ENCODE measurements at places on chromosomes 1 and 21.

GRCh38 chr1:110170766-110171733, 20.8 kb downstream of the SLC6A17 start:
- DNase-seq = no peak

DNA sequence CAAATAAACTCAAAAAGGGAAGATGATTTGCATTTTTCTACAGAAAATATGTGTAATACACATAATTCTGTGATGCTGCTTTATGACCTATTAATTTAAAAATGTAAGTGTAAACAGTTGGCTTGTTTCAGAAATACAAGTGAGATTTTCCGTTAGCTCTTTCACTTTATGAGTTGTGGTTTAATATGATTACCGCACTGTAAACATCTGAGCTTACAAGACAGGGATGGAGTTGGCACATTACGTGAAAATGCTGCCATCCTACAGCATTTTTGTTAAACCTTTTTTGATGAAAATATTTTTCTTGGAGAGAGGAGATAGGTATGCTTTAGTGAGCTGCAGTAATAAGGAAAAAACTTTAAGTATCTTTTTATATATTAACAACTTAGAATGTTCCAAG, 426.8 kb upstream of the ADAMTS5 start:
- no peak for DNase-seq

DNA sequence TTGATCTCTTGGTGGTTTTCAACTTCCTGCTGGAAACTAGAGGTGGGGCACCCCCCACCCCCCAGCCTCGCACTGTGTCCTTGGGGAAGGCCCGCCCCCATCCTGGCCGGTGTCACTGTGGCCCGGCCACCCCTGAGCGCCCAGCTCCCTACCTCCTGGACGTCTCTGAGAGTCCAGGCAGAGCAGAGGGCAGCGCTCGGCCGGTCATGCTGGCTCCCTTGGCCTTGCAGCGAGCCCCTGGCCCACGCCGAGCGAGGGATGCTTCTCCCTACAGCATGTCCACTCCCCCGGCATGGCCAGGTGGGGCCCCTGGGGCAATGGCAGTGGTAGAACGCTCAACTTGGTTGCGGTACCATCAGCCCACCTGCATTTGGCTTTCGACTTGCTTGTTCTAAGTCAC, 28.7 kb upstream of the TRAPPC10 start:
- no peak for DNase-seq

- peak; percentile 60 for DNase-seq
Observed at GRCh38 chr1:51863384-51863783, 15.1 kb downstream of the NRDC start.

GRCh38 chr1:17340358-17340757, 31.6 kb upstream of the PADI6 start:
- DNase-seq = no peak

DNA sequence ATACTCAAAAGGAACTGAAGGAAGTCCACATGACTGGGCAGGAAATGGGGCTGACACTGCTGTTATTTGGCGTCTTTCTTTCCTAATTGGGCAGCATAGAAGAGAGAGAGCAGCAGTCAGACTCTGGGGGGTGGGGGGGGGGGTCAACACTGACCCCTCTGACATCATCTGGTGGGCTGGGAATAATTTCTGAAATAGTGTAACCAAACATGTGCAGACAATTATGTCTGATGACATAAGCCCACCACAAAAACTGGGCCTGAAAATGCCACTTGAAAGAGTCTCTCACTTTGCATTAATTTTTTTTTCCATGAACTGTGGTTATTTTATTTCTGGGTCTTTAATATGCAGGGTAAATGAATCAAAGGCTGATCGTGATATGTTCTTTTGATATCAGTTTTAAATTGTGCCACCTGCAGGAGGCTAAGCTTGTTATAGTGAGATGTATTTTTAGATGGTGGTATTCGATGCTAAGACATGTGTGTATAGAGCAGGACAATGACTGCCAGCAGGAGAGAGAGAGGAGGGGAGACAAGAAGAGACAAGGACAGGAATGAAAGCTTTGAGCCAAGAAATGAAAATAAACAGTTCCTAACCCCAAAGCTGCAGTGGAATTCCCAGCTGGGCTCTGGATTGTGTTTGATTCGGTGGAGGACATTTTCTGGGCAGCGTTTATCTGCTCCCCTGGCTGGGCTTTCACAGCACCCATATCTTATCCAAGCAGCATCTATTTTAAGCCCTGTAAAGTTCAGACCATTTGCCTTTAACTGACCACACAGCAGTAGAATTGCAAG, 264.7 kb downstream of the PBX1 start:
- no peak for DNase-seq

DNA sequence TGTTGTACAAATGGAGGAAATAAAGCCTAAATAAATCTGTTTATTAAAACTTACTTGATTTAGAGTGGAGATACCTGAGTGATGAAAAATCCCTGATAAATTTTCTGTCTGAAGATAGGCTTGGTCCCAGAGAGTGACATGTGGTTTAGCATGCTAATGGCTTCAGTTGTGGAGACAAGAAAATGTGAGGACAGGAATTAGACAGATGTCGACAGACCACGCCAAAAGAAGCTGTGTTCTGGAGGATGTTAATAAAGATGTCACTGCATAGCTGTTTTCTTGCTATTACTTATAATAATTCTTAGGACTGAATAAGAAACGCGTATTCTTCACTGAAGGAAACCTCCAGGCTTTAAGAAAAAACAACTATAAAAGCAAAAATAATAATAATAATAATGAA, 154.9 kb downstream of the OLFM3 start:
- no peak for DNase-seq

DNA sequence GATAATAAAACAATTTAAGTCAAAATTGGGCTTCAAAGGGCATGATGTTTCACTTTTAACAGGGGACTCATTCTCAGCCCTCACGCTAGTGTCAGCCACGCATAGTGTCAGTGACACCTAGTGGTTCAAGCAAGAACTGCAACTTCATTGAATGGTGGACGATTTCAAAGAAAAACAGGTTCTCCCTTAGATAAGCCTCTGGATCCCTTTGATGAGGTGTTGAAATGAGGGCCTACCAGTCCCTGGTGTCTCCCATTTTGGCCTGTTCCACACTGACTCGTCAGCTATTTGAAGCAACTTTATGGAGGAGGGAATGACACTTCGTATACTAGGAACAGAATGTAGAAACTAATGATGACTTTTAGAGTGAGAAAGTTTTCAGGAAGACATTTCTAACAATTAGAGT, 56.2 kb downstream of the FCRL5 start:
- DNase-seq = peak; percentile 24

DNA sequence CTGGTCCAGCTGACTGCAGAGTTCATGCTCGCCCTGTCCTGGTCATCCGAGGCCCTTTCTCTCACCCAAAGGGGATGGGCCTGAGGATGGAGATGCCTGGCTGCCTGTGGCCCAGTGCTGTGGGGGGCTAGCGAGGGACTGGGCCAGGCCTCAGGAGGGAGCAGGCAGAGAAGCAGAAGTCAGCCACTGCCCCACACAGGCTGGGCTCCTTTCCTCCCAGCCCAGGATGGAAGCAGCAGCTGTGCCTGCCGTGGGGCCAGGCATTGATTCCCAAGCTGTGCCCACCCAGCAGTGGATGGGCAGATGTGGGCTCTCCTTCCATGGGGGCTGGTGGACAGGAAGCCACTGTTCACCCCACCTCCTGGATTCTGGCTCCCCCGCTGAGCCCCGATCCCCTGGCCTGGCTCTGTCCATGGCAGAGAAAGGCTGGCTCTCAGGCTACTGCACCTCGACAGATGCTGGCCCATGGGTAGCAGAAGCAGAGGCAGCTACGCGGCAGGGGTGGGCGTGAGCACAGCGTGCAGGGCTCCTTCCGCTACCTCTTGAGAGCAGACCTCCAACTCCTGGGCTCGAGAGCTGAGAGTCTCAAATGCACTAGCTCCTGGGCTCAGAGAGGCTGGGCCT, 24.6 kb downstream of the RUNX3 start:
- DNase-seq = no peak

- DNase-seq = no peak
Observed at GRCh38 chr1:167184081-167184480, 36.6 kb upstream of the POU2F1 start.

GRCh38 chr21:45515241-45516061, 26.8 kb downstream of the SLC19A1 start:
- no peak for DNase-seq

- DNase-seq = peak; percentile 10
Observed at GRCh38 chr21:39175154-39175553, 8.1 kb downstream of the PSMG1 start.

- peak; percentile 75 for DNase-seq
Observed at GRCh38 chr1:8962812-8963530, 17.3 kb downstream of the CA6 start.

DNA sequence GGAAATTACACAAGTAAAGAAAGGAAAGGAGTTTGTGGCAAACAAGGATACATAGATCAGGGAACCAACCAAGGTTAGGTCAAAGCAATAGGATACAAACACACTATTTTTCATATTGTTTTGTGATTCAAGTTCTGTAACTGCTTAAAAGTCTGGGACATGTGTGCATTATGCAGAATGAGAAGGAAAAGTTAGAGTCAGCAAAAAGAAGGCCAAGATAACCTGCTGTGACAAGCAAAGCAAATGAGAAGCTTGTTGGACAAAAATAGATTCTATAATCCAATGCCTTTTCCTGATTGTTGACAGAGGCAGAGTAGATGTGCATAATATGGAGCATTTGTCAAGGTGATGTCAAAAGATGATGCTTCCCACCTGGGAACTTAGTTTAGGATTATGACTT, 556.0 kb upstream of the CXADR start:
- DNase-seq = no peak

- DNase-seq = no peak
Observed at GRCh38 chr1:168135921-168136708, 615 bp downstream of the GPR161 start.

- no peak for DNase-seq
Observed at GRCh38 chr21:16568244-16568643, 838.5 kb downstream of the USP25 start.
